Panc1 (cell line): ENCODE measurements at places on chromosomes 11 and 22. TPM values are rescaled to one million over a fixed set of nuclear protein-coding genes. Genes with fewer than 3 reads are reported as not detected.

DNA sequence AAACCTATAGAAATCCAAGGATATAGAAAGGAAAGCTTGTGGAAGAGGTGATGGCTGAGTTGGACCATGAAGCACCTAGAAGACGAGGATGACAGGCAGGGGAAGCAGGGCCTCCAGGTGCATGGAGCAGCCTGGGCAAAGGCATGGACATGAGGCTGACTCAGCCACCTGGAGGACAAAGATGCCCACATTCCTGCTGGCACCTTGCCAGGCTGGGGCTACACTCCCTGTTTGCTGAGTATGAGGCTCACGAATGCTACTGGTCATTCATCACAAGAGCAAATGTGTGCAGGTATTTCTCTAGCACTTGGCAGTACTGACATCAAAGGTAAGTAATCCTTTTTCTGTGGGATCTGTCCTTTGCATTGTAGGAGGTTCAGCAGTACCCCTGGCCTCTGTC is 7.1 kb upstream of the SCGB2A1 start:
- peaks cover 14% of the 10 kb centered on the region for H3K27me3 ChIP-seq
- H3K27ac ChIP-seq = no peak overlapping the region
- no peaks in the 10 kb centered on the region for H3K4me1 ChIP-seq
- DNase-seq = no peak
- H3K36me3 ChIP-seq = no peaks in the 10 kb centered on the region

DNA sequence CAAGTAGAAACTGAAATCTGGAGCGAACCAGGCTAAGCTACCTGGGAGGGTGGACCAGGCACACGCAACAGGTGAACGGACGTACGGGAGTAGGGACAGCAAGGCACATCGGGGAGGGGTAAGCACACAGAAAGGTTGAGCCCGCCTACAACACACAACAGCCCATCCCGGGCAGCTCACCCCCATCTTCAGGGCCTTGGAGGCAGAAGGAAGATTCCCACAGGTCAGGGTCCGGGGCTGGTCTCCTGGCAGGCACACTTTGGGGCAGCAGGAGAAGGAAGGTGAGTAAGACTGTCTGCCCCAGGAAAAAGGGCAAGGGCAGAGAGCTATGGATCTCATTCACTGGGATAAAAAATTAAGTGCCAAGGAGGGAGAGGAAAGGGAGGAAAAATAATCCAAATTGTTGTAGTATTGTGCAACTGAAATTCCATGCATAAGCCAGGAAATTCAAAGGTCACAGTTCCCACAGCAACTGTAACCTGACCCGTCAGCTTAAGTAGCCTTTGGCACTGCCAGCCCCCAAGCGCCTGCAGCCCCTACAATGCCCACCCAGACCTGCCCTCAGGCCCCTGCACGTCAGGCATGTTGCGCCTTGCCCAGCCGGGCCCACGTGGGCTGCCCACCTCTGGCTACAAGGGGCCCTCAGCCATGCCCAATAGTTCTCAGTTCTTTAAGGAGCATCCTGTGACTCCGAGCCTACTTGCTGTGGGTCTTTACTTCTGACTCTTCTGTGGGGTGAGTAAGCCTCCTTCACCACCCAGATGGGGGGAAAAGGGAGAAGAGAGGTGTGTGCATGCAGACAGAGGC is 51.8 kb downstream of the MICAL3 start:
- H3K4me1 ChIP-seq = peaks cover 9% of the 10 kb centered on the region
- no peak overlapping the region for H3K4me3 ChIP-seq
- H3K27ac ChIP-seq = no peak overlapping the region
- no peaks in the 10 kb centered on the region for H3K27me3 ChIP-seq
- DNase-seq = no peak

The CLCF1 gene
- total RNA-seq = 9.3 TPM

The VPREB3 gene
- total RNA-seq = not detected

DNA sequence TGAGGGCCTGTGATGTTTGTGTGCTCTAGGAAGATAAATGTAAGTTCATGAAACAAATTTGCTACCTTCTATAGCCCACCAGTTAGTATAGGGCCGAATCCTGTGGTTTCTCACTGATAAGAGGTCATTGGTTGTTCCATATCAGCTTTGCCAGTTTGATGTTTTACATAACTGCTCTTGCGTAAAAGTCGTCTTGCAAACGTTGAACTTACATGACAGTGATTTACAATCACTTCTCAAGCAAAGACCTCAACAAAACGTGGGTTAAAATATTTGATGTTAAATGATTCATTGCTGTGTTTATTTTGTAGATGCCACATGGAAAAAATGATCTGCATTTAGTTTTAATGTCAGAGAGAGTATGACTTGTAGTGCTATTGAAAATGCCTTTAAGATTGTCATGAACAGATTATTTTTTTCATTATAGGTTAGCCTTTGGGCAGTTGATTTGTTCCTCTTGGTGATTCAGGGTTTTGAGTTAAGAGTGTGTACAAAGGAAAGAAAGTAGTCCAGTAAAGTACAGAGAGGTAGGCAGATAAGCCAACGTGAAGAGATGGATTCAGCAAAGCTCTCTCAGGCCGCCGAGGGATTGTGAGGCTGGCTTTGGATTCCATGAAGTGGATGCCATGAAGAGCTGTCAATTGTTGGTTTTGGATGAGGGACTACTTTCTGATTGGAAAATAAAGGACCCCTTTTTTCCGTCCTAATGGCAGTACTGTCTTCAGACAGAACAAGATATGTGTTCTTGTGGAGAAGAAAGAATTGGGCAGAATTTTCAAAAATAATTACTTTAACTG is 2.6 kb downstream of the EWSR1 start:
- peaks cover 58% of the 10 kb centered on the region for H3K36me3 ChIP-seq
- H3K27ac ChIP-seq = peak overlapping the region; percentile 98
- DNase-seq = peak; percentile 12
- H3K4me3 ChIP-seq = peak overlapping the region; percentile 91
- H3K4me1 ChIP-seq = peaks cover 34% of the 10 kb centered on the region

DNA sequence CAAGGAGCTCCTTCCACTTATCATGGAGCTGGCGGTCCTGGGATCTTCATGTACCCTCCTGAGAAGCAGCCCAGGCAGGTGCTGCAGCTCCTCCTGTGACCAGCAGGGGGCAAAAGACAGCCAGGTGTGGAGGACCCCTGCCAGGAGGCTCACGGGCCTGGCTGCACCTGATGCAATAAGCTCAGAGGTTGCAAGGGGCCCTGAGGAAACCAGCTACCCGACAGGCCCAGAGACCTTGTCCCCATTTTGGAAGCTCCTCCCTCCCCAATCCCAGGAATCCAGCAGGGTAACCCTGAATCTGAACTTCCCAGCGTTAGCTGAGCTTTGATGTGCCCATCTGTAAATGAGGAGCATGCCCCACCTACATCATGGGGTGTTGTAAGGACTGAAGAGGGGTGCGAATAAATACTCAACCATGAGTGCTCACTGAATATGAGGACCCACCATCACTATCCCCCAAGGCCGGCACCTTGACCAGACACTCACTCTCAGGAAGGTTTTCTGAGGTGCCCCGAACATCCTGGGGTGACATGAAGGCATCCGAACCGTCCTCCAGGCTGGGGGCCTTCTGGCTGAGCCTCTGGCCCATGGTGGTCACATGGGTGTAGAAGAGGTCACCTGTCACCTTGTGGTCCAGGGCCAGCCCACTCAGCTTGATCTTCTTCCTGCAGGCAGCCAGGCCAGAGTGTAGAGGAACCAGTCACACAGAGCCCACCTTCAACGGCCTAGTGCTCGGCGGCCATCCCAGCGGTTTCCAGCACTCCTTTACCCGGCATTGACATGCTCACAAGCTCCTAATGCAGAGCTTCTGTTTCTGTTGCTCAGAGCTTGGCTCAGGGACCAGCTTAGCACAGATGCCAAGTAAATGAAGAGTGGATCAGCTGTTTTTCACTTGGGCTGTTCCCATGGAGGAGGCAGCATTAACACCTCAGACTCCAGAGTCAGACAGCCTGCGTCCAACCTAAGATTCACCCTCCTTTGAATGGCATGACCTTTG is 21.7 kb downstream of the SLC43A1 start:
- no peaks in the 10 kb centered on the region for H3K27me3 ChIP-seq
- H3K4me1 ChIP-seq = no peaks in the 10 kb centered on the region
- no peak overlapping the region for H3K4me3 ChIP-seq
- H3K27ac ChIP-seq = peak overlapping the region; percentile 59; the same call in 1 of the 2 replicates
- no peak for DNase-seq
- no peaks in the 10 kb centered on the region for H3K36me3 ChIP-seq

- no peak overlapping the region for H3K27ac ChIP-seq
- no peak for DNase-seq
- H3K27me3 ChIP-seq = peaks cover 4% of the 10 kb centered on the region
- no peak overlapping the region for H3K4me3 ChIP-seq
Observed at GRCh38 chr11:31926816-31927528, 115.8 kb upstream of the PAX6 start.
